Ascending aorta (tissue), 2 donors: ENCODE measurements at places on chromosomes 2 and 18.

DNA sequence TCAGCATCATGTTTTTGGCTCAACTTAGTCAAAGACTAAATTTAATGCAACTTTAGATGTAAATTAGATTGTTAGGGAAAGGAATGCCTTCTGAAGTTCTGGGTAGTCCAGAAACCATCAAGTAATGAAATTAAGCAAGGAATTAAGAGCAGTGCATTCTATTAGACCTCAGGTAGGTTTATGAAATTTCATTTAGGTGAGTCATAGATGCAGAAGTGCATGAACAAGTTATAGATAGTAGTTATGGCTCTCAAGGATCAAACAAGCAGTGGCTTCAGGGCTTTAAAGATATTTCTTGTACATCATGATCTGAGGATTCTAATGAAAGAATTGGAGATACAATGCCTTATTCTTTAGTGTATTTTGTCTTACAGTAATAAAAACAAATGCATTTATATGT is 25.4 kb upstream of the SPOPL start:
- no peak for DNase-seq

GRCh38 chr18:58785171-58785805 is 79.4 kb upstream of the ZNF532 start:
- no peak for DNase-seq

- DNase-seq = no peak
Observed at GRCh38 chr2:145563741-145564615, 1044.1 kb upstream of the ZEB2 start.

GRCh38 chr2:197517150-197517549 is 1.3 kb downstream of the MOB4 start:
- no peak for DNase-seq

DNA sequence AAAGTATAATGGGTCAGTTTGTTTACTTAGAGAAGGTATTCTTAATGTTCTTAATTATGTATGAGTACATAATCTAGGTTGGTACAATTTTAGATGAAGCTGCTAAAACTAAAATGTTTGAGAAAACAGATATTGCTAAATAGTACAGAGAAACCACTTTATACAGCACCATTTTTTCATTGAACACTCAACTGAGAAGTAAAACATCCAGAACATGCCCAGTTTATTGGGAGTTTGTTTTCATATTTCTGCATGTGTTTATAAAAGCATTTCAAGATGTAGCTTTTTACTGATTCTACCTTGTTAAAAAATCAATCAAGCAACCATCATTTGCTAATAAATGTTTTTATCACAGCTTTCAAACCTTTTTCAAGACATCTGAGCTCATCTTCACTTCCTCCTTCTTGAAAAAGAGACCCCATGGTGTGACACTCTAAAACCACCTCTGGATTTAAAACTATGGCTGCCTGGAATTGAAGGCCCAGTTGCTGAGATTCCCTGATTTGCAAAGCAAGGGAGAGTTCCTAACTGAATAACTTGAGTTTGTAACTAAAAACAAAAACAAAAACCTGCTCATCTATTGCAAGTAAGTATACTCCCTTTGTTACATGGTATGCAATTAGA is 585.9 kb downstream of the ZEB2 start:
- DNase-seq = no peak
